ENCODE measurements at places on chromosomes 1 and 21.

DNA sequence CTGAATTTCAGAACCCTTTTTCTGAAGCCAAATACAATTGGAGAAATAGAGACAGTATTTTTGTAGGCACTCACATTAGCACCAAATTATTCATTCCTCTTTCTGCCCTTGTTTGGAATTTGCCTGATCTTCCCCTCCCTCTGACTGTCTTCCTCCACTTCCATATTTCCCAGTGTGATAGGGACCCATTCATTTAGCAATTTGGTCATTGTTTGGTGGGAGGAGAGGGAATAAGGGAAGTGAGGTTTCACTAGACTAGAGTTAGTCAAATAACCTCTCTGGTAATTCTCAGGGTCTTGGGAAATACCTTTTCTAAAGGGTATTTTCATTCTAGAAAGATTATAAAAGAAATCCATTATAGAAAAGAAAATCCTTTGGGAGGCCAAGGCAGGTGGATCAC is 31.0 kb upstream of the MTMR11 start:
- no peak for DNase-seq

DNA sequence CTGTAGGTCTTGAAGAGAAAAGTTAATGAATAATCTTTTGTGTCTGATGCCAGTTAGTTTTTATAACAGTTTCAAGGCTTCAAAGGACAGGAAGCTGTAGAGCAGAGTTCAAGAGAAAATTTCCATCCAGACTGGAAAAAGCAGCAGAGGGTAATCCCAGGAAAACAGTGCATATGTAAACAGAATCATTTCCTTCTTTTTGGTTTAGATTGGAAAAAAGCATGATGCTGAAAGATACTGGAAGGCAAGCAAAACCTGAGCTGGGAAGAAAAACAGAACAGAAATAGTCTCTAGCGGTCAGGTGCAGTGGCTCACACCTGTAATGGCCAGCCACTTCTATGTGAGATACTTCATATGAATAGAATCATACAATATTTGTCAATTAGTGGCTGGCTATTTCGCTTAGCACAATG is 71.9 kb downstream of the ZSWIM5 start:
- no peak for DNase-seq

DNA sequence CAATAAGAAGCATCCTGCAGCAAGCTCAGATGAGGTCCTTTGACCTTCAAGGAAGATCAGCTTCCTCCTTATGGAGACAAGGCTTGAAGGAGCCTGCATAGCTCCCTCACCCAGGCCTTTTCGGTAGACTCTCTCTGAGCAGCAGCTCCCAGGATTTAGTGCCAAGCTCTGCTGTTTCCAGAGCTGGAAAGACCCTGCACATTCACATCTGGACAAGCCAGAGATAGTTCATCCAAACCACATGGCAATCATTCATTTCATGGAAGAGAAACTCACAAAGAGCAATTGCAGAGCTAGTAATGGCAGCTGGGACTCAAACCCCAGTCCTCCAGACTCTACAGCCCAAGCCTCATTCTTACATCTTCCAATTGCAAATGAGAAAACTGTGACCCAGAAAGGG is 76.4 kb upstream of the EDN2 start:
- no peak for DNase-seq

GRCh38 chr1:173422456-173422976 is 54.6 kb upstream of the PRDX6 start:
- DNase-seq: no peak

DNA sequence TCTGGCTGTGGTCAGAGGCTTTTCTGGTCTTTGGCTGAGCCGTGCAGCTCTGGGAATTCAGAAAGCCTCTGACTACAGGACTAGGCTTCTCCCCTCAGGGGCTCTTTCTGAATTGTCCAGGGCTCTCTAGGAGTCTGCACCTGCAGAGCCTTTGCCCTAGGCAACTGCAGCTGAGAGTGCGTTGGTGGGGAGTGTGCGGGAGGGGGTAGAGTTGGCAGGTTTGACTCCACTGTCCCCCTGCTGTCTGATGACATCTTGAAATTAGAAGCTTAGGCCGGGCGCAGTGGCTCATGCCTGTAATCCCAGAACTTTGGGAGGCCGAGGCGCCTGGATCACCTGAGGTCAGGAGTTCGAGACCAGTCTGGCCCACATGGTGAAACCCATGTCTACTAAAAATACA is 32.9 kb downstream of the KIAA1614 start:
- no peak for DNase-seq

GRCh38 chr1:221035662-221036153 is 156.5 kb downstream of the HLX start:
- no peak for DNase-seq

DNA sequence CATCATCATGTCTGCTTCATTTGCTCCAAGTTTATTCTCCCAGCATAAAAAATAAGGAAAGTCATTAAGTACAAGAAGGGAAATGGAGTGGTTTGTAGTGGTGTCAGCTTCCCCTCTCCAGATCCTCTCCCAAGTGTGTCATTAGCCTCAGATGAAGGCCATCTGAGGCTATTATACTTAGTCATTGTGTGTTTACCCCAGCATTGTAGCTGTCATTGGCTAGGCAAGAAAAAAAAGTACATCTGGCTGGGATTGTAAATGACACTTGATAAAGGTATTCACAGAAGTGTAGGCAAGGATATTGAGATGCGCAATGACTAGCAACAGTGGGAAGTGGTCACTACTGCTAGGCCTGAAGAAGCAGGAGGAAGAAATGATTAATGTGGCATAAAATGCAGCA is 316.9 kb upstream of the SGIP1 start:
- no peak for DNase-seq

DNA sequence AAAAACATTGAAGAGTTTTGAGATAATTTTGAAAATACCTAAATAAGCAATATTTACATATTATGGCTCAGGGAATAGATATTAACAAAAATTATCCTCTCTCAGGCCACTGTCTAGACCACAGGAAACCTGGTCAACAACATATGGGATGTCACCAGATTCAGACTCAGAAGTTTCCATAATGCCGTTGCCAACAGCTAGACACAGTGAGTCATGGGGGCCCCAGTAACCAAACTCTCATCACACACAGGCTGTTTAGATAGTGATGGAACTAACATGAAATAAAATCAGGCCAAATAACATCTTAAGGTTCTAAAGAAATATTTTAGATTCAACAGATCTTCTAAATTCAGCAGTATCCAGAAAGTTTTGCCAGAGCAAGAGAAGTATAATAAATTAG is 681.7 kb upstream of the ADAMTS5 start:
- no peak for DNase-seq
